ENCODE measurements at places on chromosomes 2 and 18.
A peak's percentile ranks its signal among the peaks of the same experiment; 100 is the strongest.

- peak; percentile 17 for DNase-seq
Observed at GRCh38 chr2:211867845-211868451, 670.7 kb downstream of the ERBB4 start.

DNA sequence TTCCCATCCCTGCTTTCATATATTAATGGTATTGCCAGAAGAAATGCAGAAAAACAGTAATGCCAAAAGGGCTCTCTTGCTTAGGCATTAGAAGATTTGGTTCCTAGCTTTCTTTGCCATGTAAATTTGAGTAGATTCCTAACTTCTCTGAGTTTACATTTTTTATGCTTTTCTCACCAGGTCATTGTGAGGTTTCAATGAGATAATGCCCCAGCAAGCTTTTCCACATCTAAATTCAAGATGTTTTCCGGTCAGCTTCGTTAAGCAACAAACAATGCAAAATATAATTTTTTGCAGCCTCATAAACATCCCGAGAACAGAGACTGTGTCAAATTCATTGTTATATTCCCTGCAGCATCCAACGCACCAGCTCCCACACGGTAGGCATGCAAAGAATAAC is 44.9 kb downstream of the NCKAP5 start:
- DNase-seq: no peak

DNA sequence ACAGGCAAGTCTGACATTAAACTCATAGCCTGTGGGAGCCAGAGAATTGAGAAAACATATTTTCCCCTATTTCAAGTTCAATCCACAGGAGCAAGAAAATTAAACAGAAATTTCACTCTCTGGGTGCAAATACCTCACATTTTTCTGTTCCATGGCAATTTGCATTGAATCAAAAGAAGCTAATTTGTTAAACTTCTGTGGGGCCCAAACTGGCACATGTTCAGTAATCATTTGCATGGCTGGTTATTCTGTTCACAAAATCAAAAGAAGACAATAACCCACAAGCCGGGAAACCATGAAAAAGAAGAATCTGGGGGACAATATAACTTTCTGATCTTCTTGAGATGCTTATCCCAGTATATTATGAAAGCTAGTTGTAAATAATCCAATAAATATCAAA is 363.1 kb downstream of the LRP1B start:
- DNase-seq: no peak

- DNase-seq: no peak
Observed at GRCh38 chr2:31404827-31405226, 9.7 kb downstream of the XDH start.

- no peak for DNase-seq
Observed at GRCh38 chr2:197628043-197628500, 47.3 kb downstream of the RFTN2 start.

- DNase-seq: no peak
Observed at GRCh38 chr2:79547568-79547967, 34.7 kb downstream of the CTNNA2 start.

DNA sequence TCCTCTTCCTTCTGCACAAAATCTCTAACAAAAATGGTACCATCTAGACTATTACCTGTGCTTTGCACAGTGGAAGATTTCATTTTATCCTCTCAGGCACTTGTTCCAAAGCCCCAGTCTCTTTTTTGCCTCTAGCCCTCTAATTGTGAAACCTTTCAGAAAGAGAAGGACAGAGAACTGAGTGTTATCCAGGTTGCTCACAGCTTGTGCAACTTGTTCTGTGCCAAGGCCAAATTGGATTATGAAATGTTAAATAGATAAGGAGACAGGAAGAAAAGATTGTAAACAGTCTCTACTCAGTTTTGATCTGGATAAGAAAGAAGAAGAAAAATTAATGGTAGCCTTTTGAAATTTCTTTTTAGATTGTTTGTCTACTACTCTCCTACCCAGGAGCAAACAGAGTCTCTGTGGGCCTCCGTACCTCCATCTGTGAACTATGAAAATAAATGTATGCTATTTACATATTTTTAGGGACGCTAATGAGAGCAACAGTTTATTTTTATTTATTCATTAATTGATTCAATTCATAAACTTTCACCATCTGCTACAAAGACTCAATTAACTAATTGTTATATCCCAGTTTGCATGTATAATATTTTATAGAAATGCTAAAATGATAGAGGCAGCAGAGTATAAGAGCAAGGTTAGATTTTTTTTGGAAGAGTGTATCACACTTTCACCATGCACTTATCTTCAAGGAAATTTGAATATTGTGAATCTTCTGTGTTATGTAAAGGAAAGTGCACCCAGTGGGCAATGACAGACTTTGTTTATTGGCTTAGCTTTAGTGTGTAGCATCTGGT is 339.0 kb upstream of the ETAA1 start:
- DNase-seq: peak; percentile 5

GRCh38 chr2:172366596-172367150 is 60.7 kb upstream of the ITGA6 start:
- DNase-seq: no peak

- no peak for DNase-seq
Observed at GRCh38 chr18:31424383-31424988, 23.1 kb upstream of the DSG3 start.

GRCh38 chr2:240326246-240326645 is 109.2 kb upstream of the GPC1 start:
- DNase-seq: no peak

- no peak for DNase-seq
Observed at GRCh38 chr2:38362232-38362631, 14.8 kb downstream of the ATL2 start.

GRCh38 chr18:55477499-55477859 is 110.5 kb downstream of the TCF4 start:
- no peak for DNase-seq

DNA sequence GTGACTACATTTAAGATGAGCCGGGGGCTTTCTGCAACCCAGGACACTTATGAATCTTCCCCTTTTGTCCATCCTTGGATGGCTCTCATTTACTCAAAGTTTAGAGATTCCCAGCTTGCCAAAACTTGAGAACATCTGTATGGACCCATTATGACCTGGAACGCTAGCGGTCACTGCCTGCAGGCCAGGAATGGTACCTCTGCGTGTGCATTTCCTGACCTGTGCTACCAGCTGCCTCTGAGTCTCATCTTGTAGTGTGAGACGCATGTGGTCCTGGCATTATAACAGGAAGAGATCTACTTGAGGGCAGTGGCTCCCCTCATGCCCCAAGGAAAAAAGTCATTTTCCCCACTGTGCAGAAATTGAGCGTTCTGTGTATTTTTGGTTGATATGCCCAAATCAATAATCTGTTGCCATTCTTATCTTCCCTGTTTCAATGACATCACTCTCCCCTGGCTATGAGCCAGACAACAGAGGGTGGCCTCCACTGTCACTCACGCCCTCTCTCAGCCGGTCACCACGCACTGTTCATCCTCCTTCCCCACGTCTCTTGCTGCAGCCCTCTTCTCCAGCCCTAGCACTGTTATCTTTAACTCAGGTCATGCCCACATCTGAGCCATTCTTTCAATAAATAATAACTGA is 28.5 kb upstream of the NPAS2 start:
- DNase-seq: no peak
